CD4-positive, CD25-positive, alpha-beta regulatory T cell (primary cell): ENCODE measurements at places on chromosomes 12 and 14. TPM values are rescaled to one million over a fixed set of nuclear protein-coding genes. Genes with fewer than 3 reads are reported as not detected.

ITGA7 gene
- 0.29 TPM for polyA plus RNA-seq

MORN3 gene
- 7.3 TPM for polyA plus RNA-seq

LRRC23 gene
- polyA plus RNA-seq, result 4.7 TPM

GRIN2B gene
- polyA plus RNA-seq, result not detected

PMCH gene
- polyA plus RNA-seq, result 6.4 TPM

OR6S1 gene
- polyA plus RNA-seq, result not detected

HOXC12 gene
- not detected for polyA plus RNA-seq

OTX2 gene
- not detected for polyA plus RNA-seq

KRT75 gene
- not detected for polyA plus RNA-seq

MSRB3 gene
- polyA plus RNA-seq, result not detected

CLEC2B gene
- polyA plus RNA-seq, result 38.8 TPM

GRCh38 chr12:40829738-40830144 lies 137.5 kb downstream of the CNTN1 start:
- H3K36me3 ChIP-seq, result no peaks in the 10 kb centered on the region
- no peaks in the 10 kb centered on the region for H3K27me3 ChIP-seq
- H3K4me1 ChIP-seq, result no peaks in the 10 kb centered on the region

- no peaks in the 10 kb centered on the region for H3K4me1 ChIP-seq
- no peak for DNase-seq
- H3K27ac ChIP-seq, result no peak overlapping the region
- peaks cover 8% of the 10 kb centered on the region for H3K27me3 ChIP-seq
Observed at GRCh38 chr12:46950094-46950493, 124.3 kb upstream of the SLC38A4 start.

- H3K27me3 ChIP-seq, result no peaks in the 10 kb centered on the region
- H3K27ac ChIP-seq, result no peak overlapping the region
- no peak for DNase-seq
Observed at GRCh38 chr12:851913-852312, 97.6 kb downstream of the RAD52 start.

GRCh38 chr12:80593766-80594165 lies 113.7 kb upstream of the MYF6 start:
- H3K27ac ChIP-seq, result no peak overlapping the region
- no peaks in the 10 kb centered on the region for H3K4me1 ChIP-seq
- no peak for DNase-seq

GRCh38 chr12:70486588-70486987 lies 120.5 kb downstream of the KCNMB4 start:
- no peak for DNase-seq
- H3K36me3 ChIP-seq, result no peaks in the 10 kb centered on the region
- no peaks in the 10 kb centered on the region for H3K4me1 ChIP-seq
- H3K27ac ChIP-seq, result no peak overlapping the region
- no peak overlapping the region for H3K4me3 ChIP-seq

DNA sequence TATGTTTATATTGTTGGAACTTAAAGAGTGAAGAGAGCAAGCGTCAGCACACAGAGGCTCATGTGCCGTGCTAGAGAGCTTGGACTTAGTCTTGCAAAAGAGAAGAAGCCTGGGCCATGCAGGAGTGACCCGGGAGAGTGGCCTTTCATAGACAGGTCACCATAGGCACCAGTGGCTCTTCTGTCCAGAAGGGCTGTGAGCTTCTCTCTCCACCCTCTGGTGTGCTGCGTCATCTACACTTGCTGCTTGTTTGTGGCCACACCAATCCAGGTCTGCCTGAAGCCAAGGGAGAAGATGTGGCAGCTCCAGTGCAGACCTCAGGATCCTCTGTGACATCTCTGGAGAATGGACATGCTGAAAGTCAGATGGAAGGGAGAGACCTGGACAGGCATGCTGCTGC lies 74.4 kb downstream of the NTF3 start:
- no peaks in the 10 kb centered on the region for H3K27me3 ChIP-seq
- no peaks in the 10 kb centered on the region for H3K4me1 ChIP-seq
- no peak overlapping the region for H3K4me3 ChIP-seq

DNA sequence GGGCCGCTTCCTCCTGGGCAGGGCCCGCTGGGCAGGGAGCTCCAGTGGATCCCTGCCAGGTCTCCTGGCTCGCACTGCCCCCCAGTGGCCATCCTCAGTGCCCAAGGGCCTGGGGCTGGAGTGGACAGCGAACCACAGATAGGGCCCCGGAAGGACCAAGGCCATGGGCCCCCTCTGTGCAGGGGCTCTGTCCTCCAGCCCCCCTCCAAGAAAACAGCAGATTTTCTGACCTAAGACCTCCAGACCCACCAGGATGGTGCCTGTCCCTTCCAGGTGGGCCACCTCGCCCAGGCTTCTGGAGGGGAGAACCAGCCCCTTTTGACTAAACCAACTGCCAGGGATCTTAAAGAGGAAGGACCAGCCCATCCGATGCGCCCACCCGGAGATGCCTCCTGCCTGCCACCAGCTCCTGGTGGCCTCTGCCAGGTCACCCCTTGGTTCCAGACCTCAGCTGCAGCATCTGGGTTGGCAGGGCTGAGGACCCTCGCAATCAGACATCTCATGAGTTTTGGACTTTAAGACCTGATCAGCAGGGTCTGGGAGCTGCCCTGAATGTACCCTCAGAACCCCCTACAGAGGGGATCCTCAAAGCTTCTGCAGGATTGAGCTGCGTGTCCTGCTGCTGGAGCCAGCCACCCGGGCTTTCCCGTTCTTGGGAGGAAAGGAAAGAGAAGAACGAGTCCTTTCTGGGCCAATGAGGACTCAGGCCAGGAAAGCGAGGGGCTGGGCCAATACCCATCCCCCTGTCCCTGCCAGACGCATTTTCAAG lies 325.8 kb upstream of the DIO3 start:
- no peaks in the 10 kb centered on the region for H3K4me1 ChIP-seq
- no peaks in the 10 kb centered on the region for H3K36me3 ChIP-seq
- H3K27ac ChIP-seq, result no peak overlapping the region

GRCh38 chr12:11897923-11898322 lies 172.8 kb upstream of the BCL2L14 start:
- H3K4me3 ChIP-seq, result no peak overlapping the region
- no peak overlapping the region for H3K27ac ChIP-seq
- H3K36me3 ChIP-seq, result peaks cover 2% of the 10 kb centered on the region
- no peak for DNase-seq

GRCh38 chr12:11853126-11853525 lies 203.7 kb downstream of the ETV6 start:
- H3K36me3 ChIP-seq, result peaks cover 25% of the 10 kb centered on the region
- H3K27me3 ChIP-seq, result no peaks in the 10 kb centered on the region
- H3K27ac ChIP-seq, result no peak overlapping the region
- H3K4me1 ChIP-seq, result no peaks in the 10 kb centered on the region
- H3K4me3 ChIP-seq, result no peak overlapping the region

DNA sequence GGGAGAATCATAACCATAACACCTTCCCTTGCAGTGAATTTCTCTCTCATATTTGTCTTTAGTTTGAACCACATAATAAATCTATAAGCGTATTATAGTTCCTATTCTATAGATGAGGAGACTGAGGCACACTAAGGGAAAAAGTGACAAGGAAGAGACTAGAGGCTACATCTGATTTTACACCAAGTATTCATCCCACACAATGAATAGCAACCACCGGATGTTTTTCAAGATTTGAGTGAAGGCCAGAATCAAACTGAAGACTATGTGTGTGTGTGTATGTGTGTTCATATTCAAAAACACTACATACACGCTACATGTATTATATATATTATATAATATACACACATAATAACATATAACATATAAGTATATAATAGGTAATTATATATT lies 4.7 kb downstream of the ASB2 start:
- no peak for DNase-seq
- H3K4me3 ChIP-seq, result peak overlapping the region; percentile 92
- H3K27ac ChIP-seq, result no peak overlapping the region
- peaks cover 33% of the 10 kb centered on the region for H3K4me1 ChIP-seq
- no peaks in the 10 kb centered on the region for H3K36me3 ChIP-seq

DNA sequence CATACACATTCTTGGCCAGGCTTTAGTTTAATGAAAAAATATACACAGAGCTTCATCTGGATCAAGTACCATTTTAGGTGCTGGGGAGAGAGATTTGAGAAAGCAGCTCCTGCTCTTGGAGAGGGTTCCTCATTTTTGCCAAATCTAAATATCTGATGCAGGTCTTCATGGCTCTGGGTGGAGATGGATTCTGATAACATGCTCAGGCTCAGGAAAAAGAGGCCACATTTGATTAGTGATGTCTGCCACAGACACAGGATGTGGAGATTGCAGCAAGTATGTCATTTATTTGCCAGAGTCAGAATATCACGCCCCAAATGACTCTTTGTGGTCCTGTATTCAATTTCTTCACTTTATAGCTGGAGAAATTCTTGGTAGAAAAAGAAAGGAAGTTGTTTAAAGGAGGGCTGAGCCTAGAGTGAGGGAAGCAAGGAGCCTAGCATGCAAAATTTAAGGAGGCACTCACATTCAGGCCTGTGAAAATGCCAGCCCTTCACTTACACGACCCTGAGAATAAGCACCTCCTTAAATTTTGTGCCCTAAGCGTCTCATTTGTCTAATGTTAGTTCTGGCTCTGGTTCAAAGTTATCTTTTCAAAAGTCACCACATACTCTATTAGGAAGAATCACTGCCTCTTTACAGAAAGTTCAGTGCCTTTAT lies 492.9 kb upstream of the TBX3 start:
- no peak for DNase-seq
- no peak overlapping the region for H3K27ac ChIP-seq
- H3K36me3 ChIP-seq, result no peaks in the 10 kb centered on the region
- no peaks in the 10 kb centered on the region for H3K27me3 ChIP-seq
- no peak overlapping the region for H3K4me3 ChIP-seq

GRCh38 chr14:84282618-84283017 lies 1247.3 kb upstream of the FLRT2 start:
- H3K27me3 ChIP-seq, result no peaks in the 10 kb centered on the region
- H3K4me1 ChIP-seq, result no peaks in the 10 kb centered on the region
- no peak overlapping the region for H3K27ac ChIP-seq
- no peaks in the 10 kb centered on the region for H3K36me3 ChIP-seq

DNA sequence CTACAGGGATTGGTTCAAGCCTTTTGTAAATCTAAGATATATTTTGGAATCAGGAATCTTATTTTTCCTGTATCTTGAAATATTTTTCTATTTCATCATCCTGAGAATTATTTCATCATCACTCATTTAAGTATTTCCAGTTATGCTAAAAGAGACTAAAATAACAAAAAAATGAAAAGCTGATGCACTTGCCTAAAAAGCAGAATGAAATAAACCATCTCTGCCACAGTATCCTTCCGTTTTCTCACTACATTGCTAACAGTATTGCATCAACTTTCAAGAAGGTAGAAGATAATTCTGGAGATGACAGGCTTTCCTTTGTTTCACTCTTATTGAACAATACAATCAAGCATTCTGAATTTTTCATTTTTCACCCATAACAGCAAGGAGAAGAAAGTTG lies 31.1 kb upstream of the EIF5 start:
- H3K4me1 ChIP-seq, result no peaks in the 10 kb centered on the region
- H3K36me3 ChIP-seq, result no peaks in the 10 kb centered on the region
- H3K4me3 ChIP-seq, result no peak overlapping the region
- no peaks in the 10 kb centered on the region for H3K27me3 ChIP-seq
- H3K27ac ChIP-seq, result no peak overlapping the region

GRCh38 chr14:91119556-91120311 lies 5.9 kb downstream of the DGLUCY start:
- H3K27ac ChIP-seq, result no peak overlapping the region
- peaks cover 31% of the 10 kb centered on the region for H3K36me3 ChIP-seq
- peak overlapping the region; percentile 64 for H3K4me3 ChIP-seq

- H3K4me1 ChIP-seq, result no peaks in the 10 kb centered on the region
- no peak for DNase-seq
- peaks cover 8% of the 10 kb centered on the region for H3K27me3 ChIP-seq
- no peak overlapping the region for H3K27ac ChIP-seq
- no peaks in the 10 kb centered on the region for H3K36me3 ChIP-seq
- no peak overlapping the region for H3K4me3 ChIP-seq
Observed at GRCh38 chr12:72270961-72271360, 1.2 kb upstream of the TRHDE start.

GRCh38 chr12:115185506-115185905 lies 501.5 kb upstream of the TBX3 start:
- no peaks in the 10 kb centered on the region for H3K36me3 ChIP-seq
- no peak overlapping the region for H3K4me3 ChIP-seq
- H3K27me3 ChIP-seq, result no peaks in the 10 kb centered on the region
- H3K4me1 ChIP-seq, result no peaks in the 10 kb centered on the region
- H3K27ac ChIP-seq, result no peak overlapping the region

- peaks cover 2% of the 10 kb centered on the region for H3K4me1 ChIP-seq
- DNase-seq, result no peak
- no peak overlapping the region for H3K27ac ChIP-seq
Observed at GRCh38 chr14:34041220-34041619, 90.3 kb upstream of the EGLN3 start.

DNA sequence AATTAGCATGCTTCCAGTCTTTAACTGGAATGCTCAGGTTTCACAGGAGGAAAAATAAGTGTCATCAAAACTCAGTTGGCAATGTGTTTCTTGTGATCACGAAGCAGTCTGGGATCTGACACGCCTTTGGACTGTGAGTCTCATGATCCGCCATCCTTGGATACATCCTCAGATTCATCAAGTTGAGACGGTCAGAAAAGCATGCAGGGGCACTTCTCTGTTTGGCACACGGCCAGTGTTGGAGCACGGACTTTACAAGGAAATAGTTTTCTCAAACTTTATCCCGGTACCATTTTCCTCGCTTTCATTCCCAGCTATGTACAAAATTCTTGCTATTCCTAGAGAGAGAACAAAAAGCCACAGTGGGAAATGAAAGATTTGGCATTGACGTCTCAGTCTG lies 88.4 kb upstream of the PARP11 start:
- H3K36me3 ChIP-seq, result no peaks in the 10 kb centered on the region
- peaks cover 12% of the 10 kb centered on the region for H3K4me1 ChIP-seq
- H3K27ac ChIP-seq, result no peak overlapping the region

DNA sequence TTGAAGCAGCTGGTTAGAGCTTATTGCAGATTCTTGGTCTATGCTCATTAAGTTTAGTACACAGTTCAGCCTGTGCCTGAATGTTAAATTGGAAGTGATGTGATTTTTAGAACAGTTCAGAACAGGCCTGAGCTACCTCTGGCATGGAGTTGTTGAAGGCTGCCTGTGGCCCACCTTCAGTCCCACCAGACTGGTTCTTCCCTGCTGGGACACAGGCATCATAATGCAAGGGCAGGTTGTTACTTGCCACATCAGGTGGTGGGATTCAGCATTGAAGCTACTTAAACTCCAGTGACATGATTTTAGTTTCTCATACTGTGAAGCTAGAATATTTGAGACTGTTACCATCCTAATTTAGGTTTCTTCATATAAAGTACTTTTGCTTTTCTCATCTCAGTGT lies 49.4 kb downstream of the PROX2 start:
- peaks cover 57% of the 10 kb centered on the region for H3K36me3 ChIP-seq
- no peaks in the 10 kb centered on the region for H3K27me3 ChIP-seq
- no peak overlapping the region for H3K27ac ChIP-seq
- H3K4me3 ChIP-seq, result no peak overlapping the region

DNA sequence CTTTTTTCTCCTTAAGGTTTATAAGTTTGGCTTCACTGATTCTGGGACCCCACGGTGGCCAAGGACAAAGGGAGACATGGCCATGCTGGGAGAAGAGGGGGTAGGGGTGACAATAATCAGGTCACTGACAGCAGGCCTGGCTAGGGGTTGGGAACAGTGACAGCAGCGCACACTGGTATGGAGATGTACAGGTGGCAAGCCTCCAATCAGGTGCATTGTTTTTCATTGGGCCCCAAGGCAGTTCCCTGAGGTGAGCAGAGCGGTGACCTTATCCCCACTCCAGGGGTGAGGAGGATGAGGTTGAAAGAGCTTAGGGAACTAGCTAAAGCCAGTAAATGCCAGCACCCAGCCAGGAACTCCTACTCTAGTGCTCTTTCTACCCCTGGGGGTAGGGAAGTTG lies 1.4 kb downstream of the SYNDIG1L start:
- H3K27me3 ChIP-seq, result peaks cover 17% of the 10 kb centered on the region
- no peaks in the 10 kb centered on the region for H3K4me1 ChIP-seq
- no peak for DNase-seq
- no peak overlapping the region for H3K4me3 ChIP-seq
- H3K36me3 ChIP-seq, result no peaks in the 10 kb centered on the region

- no peak for DNase-seq
- no peak overlapping the region for H3K4me3 ChIP-seq
Observed at GRCh38 chr12:70154087-70154638, 89.1 kb upstream of the CNOT2 start.
